ENCODE measurements at places on chromosomes 4 and X.

GRCh38 chr4:168183717-168184571 is 91.6 kb downstream of the ANXA10 start:
- peak; percentile 45 for DNase-seq

DNA sequence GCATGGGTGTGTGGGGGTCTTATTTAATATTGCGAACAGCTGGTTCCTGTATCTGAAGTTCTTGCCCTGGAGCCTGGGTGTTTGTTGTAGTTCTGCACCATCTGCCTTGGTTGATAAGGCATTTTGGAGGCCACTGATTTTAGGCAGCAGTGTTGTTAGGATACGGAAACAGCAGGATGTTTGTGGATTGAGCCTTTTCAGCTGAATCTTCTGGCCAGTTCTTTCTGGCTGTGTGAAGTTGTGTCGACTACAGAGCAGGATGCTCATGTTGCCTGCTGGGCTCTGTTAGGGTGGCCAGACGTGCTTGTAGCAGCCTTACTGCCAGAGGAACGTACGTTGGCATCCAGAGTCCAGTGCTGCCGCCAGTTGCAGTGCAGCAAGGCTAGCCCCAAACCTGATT is 134.2 kb downstream of the PTTG2 start:
- DNase-seq, result no peak

GRCh38 chr4:188934320-188934962 is 795.2 kb downstream of the TRIML1 start:
- no peak for DNase-seq

- no peak for DNase-seq
These were observed 426 bp upstream of the XIAP start for GRCh38 chrX:123859409-123859845.

- peak; percentile 23 for DNase-seq
These were observed 200.6 kb upstream of the RBPJ start for GRCh38 chr4:26120098-26120825.

- no peak for DNase-seq
These were observed 79.0 kb downstream of the SOX3 start for GRCh38 chrX:140425712-140426395.

- no peak for DNase-seq
These were observed 26.8 kb downstream of the COQ2 start for GRCh38 chr4:83257811-83258210.

DNA sequence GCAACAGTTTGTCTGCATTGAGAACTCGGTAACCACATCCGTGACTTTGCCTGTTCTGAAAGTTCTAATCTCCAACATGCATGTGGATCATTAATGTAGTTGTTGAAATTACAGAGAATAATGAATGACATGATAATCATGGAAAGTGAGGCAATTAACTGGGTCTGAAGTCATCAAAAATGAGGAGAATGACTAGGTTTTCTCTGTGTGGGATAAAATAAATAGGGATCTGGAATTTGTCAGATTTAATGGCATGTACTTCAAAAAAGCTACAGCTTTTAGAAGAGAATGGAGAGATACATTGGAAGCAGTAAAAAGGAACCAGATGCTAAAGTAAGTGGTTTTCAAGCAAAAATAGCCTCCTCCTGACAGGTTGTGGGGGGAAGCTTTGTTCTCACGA is 59.3 kb downstream of the AFM start:
- DNase-seq, result no peak

GRCh38 chrX:2449135-2449886 is 51.5 kb downstream of the DHRSX start:
- no peak for DNase-seq

DNA sequence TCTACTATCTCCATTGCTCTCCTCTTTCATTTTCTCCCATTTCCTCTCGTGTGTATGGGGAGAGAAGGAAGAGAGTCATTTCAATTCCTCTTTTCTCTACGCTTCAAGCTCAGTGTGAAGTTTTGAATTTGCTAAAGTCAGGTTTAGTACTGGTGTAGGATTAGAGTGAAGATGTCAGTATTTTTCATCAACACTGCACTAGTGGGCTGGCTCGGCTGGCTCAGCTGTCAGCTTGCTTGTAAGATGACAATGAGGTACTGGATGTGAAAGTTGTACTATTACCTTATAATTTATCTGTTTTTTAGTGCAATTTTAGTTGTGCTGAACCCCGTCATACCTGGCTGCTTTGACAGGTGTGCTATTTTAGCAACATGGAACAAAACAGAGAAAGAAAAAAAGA is 2.1 kb upstream of the SH2D1A start:
- DNase-seq, result no peak

- DNase-seq, result no peak
These were observed 646.4 kb downstream of the IL1RAPL1 start for GRCh38 chrX:29233592-29234183.

GRCh38 chr4:118765399-118765798 is 70.5 kb downstream of the SEC24D start:
- no peak for DNase-seq

DNA sequence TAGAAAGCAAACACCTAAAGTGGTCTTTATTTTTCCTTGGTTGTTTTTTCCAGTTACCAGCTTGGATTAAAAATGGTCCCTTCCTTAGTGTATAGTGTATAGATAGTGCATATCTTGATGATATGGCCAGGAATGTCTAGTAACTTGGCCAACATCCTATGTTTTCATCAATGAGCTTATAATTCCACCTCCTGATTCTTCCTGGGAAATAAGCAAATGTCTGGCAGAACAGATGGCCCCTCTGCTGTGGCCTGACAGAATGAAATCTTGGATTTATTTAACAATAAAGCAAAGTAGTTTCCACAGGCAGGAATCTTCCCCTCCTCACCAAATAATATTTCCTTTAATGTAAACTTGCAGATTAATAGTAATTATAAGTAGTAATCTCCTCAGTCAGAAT is 6.1 kb downstream of the SCARB2 start:
- no peak for DNase-seq

- no peak for DNase-seq
These were observed 182.8 kb downstream of the BANK1 start for GRCh38 chr4:101973361-101973760.

- DNase-seq, result peak; percentile 51
These were observed 89.2 kb downstream of the NHS start for GRCh38 chrX:17464194-17464593.

GRCh38 chr4:37827030-37827685 is 672 bp downstream of the PGM2 start:
- peak; percentile 8 for DNase-seq

- no peak for DNase-seq
These were observed 77.2 kb downstream of the CRMP1 start for GRCh38 chr4:5815641-5816040.

GRCh38 chr4:111754003-111754402 is 391.3 kb upstream of the FAM241A start:
- no peak for DNase-seq

GRCh38 chr4:143391261-143391660 is 54.6 kb downstream of the GAB1 start:
- no peak for DNase-seq

DNA sequence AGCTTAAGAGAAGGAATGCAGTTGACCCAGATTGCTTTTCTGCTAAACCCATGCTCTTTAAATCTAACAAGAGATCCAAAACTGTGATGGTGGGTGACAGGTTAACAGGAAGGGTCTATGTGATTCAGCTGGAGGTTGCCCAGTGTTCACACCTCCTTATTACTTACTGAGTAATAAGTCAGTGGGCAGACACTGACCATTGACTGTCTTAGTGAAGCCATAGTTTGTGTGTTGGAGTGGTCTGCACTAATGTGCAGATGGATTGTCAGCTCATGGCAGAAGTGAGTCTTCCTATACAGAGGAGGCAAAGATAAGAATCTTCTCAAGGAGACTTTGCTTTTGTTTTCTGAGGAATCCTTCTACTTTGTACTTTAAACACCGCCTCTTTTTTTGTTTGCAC is 15.2 kb upstream of the RUFY3 start:
- no peak for DNase-seq

- DNase-seq, result no peak
These were observed 3.4 kb downstream of the SEPTIN11 start for GRCh38 chr4:76952656-76953582.

DNA sequence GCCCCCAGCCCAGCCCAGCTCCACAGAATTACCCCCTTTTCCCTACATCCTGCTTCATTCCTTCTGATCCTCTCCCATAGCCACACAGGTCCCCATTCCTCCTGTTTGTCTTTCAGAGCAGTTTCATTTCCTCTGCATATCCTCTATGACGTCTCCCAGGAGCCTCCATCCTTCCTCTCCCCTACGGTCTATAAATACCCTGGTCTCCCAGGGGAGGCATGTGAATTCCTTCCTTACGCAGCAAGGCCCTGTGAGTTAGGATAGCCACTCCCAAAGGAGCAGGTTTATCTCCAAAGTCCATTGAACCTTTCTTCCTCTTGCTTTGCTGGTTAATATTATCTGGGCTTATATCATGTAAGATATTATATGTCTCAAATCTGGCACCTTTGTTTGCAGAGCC is 8.4 kb upstream of the APLN start:
- DNase-seq, result no peak

GRCh38 chr4:848803-849477 is 23.0 kb upstream of the CPLX1 start:
- DNase-seq, result no peak

DNA sequence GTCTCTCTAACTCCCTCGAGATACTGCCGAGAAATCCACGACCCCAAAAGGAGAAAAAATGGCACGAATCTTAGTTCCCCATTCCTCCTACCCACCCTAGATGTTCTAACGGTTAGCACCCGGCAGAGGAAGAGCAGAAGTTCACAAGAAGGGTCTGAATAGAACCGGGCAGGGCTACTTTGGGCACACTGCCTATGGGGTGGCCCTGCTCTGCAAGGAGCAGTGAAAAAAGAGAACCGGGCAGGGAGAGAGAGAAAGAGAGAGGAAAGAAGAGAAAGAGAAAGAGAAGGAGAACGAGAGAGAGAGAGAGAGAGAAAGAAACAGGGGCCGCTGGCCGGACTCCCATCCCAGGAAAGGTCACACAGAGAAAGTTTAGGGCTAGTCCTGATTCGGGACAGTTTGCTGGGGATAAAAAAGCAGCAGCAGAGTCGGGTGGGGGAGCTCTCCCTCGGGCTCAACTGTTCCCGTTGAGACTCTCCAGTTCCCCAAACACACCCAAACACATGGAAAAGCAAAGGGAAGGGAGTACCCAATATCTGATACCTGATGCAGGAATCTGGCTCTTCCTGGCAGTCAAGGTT is 468 bp downstream of the GLA start:
- DNase-seq, result peak; percentile 54

DNA sequence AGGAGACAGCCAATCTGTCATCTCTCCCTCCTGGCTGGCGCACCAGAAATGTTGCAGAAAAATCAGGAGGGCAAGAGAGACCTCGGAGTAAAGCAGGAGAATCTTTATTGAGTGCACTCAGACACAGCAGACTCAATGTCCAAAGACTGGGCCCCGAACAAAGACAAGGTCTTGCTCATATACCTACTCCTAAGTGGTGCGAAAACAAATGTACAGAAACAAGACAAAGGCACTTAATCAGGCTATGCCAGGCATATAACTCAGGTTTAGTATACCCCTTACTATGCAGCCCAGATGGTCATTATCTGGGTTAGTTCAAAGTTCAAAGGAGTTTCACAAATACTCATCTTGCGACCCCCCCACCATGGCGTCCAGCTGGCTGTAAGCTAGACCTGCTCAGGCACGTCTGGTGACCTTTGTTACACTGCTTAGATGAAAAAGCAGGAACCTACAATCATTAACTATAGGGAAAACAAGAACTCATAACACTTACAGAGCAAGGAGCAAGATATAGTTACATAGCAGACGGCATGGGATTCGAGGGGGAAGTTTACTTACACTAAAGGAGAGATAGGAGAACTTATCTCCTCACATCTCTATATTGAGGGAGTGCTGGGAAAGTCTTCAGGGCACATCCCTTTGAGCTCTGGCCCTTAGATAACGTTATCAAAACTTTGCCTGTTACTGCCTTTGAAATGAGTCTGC is 27.5 kb downstream of the SULT1E1 start:
- DNase-seq, result peak; percentile 14

- no peak for DNase-seq
These were observed 58.2 kb upstream of the GPC4 start for GRCh38 chrX:133473451-133473850.

GRCh38 chr4:40365766-40366165 is 30.6 kb downstream of the CHRNA9 start:
- no peak for DNase-seq

GRCh38 chr4:182643801-182644682 is 273.1 kb downstream of the DCTD start:
- DNase-seq, result no peak

GRCh38 chrX:19958552-19959486 is 32.0 kb downstream of the BCLAF3 start:
- no peak for DNase-seq

- DNase-seq, result no peak
These were observed 58.7 kb upstream of the GPM6B start for GRCh38 chrX:13875572-13875971.

GRCh38 chr4:147586637-147587036 is 30.6 kb upstream of the TMEM184C start:
- no peak for DNase-seq

- DNase-seq, result no peak
These were observed 99.5 kb downstream of the ADGRA3 start for GRCh38 chr4:22416403-22416802.

GRCh38 chr4:83062739-83063138 is 27.8 kb downstream of the COPS4 start:
- no peak for DNase-seq

DNA sequence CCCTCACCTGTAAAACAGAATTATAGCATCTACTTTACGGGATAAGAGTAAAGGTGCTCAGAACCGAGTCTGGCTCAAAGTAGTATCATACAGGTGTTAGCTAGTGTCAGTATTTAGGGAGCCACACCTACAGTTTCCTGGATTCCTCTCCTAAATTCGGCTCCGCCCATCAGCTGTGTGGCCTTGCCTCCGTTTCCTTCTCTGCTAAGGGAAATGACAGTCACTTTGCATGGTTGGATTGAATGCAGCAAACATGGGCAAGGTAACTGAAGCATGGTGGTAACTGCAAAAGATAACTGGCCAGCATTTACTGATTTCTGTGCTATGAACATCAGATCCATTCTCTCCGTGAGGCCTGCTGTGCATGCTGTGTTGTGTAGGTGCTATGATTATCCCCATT is 2.8 kb downstream of the PPP1R3F start:
- DNase-seq, result no peak

DNA sequence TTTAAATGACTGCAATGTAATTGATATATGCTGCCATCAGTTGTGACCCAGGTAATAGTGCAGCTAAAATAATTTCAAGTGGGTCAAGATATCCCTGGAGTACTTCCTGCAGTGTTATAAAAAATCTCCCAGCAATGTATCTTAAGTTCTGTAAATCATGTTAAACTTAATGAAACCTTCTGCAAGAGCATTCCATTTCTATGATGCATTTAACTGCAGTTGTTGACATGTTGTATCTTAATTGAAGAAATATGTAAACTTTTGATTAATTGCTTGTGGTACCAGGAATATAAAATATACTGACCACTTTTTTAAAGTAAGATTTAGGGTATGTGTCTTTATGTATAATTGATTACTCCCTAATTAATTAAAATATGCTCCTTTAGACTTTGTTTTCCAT is 213.6 kb downstream of the AFF2 start:
- DNase-seq, result no peak
